ENCODE measurements at places on chromosomes 7 and 10.

DNA sequence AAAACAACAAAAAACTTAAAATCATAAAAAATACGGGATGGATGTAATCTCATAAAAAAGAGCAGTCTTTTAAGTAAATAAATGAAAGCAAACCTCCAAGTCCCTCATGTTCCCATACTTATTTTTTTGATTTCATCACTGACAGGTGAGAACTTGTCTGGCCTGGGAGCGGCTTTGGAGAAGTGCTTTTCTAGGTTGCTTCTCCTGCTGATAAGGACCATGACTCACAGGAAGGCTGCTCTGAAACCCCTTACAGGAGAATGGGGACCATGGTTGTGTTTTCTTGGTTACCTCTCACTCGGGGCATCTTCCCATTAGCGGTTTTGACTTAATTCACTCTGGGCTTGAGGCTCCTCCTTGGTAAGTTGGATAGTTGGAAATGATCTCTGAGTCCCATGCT lies 237.4 kb downstream of the CAMK1D start:
- no peak for DNase-seq

- no peak for DNase-seq
Observed at GRCh38 chr7:131011432-131011742, 277.4 kb upstream of the KLF14 start.

DNA sequence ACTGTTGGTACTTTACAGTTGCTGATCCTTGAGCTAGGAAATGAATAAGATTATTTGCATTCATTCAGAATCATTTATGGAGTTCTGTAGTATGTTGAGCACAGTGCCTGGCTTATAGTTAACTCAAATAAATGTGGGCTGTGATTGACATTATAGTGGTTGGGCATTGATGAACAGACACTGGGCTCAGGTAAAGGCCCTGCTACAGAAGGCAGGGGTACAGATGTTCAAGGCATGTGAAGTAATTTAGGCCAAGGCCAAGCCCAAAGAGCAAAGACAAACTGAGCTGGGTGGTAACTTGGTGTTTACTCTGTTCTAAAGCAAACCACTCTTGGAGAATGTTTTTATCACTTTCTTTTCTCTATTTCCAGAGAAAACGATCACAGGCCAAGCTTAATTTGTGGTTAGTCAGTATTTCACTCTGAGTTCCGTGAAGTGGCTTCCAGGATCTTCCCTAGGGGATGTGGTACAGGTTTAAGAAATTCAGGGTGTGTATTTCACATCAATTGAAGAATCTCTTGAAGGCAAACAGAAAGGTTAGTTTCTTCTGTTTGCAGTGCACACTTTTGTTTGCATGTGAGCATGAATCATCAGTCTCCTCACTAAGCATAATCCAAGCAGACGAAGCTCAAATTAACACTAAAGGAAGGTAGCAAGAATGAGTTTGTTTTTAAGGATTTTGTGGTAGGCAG lies 113.9 kb upstream of the PRR15 start:
- no peak for DNase-seq

- no peak for DNase-seq
Observed at GRCh38 chr7:7335909-7336308, 153.6 kb downstream of the C1GALT1 start.

DNA sequence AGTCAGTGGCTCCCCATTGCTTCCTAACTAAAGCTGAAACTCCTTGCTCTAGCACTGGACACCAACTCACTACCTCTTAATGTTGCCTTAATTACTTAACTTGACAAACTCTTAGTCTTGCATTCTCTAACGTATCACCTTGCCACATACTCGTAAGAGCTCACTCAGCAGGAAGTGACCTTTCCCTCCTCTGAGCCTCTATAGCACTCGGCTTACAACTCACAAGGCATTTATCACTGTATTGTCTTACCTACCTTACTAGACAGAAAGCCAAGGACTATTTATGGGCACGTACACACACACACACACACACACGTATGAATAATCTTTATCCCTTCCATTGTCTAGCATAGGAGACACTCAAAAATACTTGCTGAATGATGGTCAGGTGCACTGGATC lies 21.2 kb downstream of the CEP41 start:
- no peak for DNase-seq

GRCh38 chr10:24723788-24724380 lies at the start of gene ARHGAP21:
ARHGAP21 (minus strand) TSS chr10:24723887; CDS start chr10:24721899, 1,988 bp downstream.
- no peak for DNase-seq

DNA sequence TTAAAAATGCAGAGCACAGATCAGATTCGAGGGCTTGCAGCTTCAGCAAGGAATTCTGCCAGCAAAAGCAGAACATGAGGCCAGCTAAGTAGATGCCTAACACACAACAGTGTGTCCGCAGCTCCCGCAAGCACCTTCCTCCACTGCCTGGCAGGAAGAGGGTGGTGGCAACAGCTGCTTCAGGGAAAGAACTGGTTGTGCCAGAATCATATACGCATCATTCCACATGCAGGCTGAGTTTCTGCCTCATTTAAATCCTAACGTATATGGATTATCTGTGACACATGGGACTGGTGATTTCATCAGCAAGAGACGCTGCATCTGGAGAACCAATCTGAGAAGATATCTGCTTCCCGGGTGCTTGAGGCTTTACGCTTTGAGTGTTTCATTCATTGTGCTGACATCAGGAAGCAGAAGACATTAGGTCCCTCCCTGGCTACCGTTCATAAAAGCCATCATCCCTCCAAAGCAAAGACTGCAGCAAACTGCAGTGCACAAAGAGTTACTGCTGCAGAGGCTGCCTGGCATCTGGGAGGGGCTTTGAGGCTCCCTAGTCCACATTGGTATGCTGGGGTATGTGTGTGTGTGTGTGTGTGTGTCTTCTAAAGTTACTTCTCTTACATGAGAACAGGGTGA lies 78.8 kb downstream of the FAM13C start:
- DNase-seq = no peak

DNA sequence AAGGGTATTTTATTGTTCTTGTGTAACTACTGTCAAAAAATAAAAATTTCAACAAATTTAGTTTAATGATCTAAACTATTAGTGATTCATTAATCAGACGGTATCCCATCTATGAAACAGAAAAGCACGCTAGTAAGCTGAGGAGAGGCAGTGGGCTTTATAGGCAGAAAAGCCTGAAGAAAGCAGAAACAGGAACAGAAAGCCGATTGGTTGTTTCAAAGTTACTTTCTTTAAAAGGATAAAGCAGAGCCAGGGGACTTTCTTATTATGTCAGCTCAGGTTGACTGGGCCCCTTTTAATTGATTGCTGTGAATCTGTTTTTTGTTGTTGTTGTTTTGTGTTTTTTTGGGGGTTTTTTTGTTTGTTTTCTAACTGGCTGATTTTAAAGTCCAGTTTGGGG lies 105.5 kb downstream of the TES start:
- DNase-seq = no peak

- no peak for DNase-seq
Observed at GRCh38 chr10:18350340-18350739, 210.1 kb downstream of the CACNB2 start.

DNA sequence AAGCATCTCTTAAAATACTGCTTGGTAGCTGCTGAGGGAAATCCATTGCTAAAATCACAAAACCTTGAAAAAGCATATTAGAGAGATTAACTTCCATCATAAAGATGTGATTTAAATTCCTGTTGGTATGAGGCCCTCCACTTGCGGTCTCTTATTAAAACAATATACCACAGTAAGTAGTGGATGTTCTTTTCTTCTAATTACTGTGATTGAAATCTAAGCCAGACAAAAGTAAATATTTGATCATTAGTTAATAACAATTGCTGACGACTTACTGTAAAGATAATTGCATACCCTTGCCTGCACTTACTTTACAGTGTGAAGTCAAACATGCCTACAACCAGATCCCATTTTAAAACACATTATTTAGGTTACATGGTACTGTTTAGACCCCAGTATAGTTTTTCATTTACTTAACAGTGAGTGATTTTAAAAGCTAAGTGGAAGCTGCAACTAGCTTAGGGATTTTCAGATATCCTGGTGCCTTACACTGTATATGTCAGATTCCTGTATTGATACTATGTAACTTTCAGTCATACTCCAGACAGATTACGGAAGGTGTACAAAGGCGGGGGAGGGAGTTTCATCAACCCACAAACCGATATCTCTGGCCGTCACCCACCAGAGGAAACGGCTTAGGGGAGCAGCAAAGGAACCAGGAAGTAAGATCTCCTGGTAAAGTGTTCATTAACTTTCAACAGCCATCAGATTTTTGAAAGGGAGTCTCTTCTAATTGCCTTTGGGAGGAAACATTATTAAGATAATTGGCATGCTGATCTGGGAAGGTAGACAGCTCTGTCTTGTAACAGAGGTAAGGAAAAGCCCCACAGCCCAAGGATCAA lies 986 bp downstream of the NRP1 start:
- no peak for DNase-seq

GRCh38 chr10:103153302-103154197 lies 39.5 kb downstream of the NT5C2 start:
- DNase-seq = no peak

DNA sequence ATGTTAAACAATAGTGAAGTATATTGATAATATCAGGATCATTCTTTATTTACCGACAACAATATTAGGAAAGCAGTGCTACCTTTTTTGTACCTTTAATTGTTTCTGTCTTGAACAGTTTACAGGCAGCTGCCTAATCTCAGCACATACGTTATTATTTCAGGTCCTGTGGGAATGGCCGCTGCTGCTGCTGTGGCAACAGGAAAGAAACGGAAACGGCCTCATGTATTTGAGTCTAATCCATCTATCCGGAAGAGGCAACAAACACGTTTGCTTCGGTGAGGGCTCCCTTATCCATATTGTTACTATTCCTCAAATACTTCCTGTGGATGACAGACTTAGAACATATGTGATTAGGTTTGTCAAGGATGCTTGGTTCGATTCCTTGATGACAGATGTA lies 59.7 kb downstream of the NRF1 start:
- no peak for DNase-seq

DNA sequence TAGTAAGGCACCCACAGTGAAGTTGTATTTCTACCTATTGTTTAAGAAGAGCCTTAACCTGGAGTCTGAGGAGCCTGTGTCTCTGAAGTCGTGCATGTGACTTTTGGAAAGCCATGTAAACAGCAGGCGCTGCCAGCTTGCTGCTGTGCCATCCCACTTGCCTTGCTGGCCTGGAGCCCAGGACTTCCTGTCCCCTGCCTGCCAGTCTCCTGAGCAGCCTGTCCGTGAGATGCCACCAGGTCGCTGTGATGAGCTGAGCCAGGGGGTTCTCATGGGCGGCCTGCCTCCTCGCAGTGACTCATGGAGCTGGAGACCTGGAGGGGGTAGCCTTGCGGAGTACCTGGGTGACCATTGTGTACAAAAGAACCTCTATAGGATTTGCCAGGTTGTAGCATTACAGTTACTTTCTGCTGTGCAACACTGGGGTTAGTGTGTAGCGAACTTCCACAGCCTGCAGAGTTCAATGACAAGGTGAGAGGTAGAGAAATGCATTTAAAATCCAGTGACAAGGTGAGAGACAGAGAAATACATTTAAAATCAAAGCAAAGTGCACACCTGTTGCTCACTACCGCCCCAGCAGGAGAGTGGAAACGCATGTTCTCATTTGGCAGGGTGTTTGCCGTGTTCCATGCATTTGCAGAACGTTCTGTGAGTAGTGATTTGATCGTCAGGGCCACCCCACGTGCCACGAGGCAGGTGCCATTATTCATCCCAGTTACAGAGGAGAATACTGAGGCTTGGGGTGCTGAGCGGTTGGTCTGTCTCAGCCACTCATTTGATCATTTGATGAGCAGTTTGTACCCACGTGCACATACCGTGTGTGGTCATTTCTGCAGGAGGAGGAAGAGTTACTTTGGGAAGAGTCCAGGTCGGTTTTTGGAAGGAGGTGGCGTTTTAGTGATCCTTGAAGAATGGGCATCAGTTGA lies 36.6 kb upstream of the BHLHA15 start:
- DNase-seq = no peak

DNA sequence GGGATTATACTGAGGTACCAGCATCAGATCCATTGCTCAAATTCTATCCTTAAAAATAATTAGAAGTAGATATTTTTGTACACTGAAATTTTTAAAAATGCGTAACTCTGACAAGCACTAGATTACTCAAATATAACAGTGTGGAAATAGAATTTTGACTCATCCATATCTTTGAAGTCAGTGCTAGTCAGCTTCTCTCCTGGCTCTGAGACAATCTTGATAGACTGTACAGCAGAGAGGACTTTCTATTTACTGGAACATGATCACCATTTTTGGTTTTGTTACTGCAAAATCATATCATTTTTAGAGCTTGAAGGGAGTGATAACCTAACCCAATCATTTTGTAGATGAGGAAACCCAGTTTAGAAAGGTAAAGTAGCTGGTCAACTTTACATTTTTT lies 195.0 kb downstream of the MTERF1 start:
- DNase-seq = no peak

DNA sequence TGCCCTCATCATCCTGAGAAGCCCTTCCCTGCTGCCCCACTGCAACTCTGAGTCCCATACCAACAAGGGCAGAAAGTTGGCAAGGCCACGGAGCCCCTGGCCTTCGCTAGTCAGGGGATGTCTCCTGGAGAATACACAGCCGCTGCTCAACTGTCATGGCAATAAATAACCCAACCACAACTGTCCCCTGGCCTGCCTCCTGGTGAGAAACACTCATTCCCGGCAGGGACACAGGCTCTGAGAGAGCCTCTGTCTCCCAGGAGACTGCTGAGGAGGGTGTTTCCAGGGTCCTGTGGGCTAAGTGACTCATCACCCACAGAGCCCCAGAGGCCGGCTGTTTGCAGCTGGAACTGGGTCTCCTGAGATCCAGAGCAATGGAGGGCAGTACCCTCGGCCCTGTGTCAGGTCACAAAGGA lies 354.1 kb downstream of the TNS3 start:
- DNase-seq = no peak

DNA sequence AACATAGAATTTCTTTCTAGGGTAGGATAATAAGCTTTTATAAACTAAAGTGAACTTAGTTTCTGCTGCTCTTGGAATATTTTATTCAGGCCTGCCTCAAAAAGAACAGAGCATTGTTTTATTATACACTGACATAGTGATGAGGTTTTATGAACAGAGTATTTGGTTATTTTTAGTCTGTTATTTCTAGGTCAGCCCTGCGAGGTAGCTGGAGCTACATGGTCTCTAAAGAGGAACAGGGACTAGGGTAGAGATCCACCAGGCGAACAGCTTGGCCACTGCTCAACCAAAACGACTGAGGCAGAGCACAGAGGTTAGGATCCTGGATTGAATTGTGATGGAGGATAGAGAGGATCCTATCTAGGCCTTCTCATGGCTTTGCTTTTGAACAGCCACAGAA lies 53.0 kb downstream of the MKX start:
- DNase-seq = no peak

DNA sequence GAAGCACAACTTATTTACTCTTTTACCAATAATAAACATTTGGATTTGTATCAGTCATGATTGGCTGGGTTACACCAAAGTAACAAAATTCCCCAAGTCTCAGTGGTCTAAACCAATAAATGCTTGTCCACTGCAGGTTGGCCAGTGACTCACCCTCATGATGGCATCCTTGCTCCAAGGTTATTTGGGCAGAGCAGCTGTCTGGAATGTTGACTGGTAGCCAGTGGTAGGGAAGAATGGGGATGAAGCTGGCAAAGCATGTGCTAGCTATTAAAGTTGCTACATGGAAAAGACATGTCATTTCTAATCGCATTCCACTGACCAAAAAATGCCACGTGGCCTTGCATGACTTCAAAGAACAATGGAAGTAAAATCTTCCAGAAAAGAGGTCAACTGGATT lies 1168.7 kb upstream of the CELF2 start:
- no peak for DNase-seq

- DNase-seq = no peak
Observed at GRCh38 chr10:80784695-80785094, 247.0 kb downstream of the SH2D4B start.

GRCh38 chr7:140674899-140675701 lies 2.4 kb downstream of the ADCK2 start:
- DNase-seq = no peak
